ENCODE measurements at places on chromosomes 1 and 21. TPM values are rescaled to one million over a fixed set of nuclear protein-coding genes. Genes with fewer than 3 reads are reported as not detected.

The TTC39A gene
- total RNA-seq: 27.5 TPM

The CHIT1 gene
- total RNA-seq: not detected

The IGFN1 gene
- total RNA-seq: 65.4 TPM

The SV2A gene
- total RNA-seq: not detected

The CEP85 gene
- 20.8 TPM for total RNA-seq

The ECM1 gene
- 4.8 TPM for total RNA-seq

The GJA5 gene
- not detected for total RNA-seq

The TAS1R1 gene
- total RNA-seq: not detected

The AMPD1 gene
- not detected for total RNA-seq

The LCK gene
- not detected for total RNA-seq

The RAB25 gene
- not detected for total RNA-seq

The CAMK1G gene
- not detected for total RNA-seq

The USH2A gene
- total RNA-seq: not detected

The IL24 gene
- total RNA-seq: not detected

The C1QC gene
- not detected for total RNA-seq

The SHISA4 gene
- 36.9 TPM for total RNA-seq

The LAMB3 gene
- 77.3 TPM for total RNA-seq

The SELENOF gene
- total RNA-seq: 251 TPM

The ADGRB2 gene
- total RNA-seq: 13.7 TPM

The ESPN gene
- 4.8 TPM for total RNA-seq

The RBM11 gene
- 2.8 TPM for total RNA-seq

The PIGV gene
- 14.7 TPM for total RNA-seq

The GUCA2A gene
- not detected for total RNA-seq

The IL19 gene
- total RNA-seq: not detected

The CNR2 gene
- total RNA-seq: 0.03 TPM

The VAV3 gene
- total RNA-seq: 21.4 TPM

The CLCA4 gene
- not detected for total RNA-seq

The FAM177B gene
- 1.4 TPM for total RNA-seq

The CFHR2 gene
- total RNA-seq: not detected

The APCS gene
- not detected for total RNA-seq

The LCE3E gene
- total RNA-seq: not detected

The C1orf94 gene
- total RNA-seq: not detected

The KCNT2 gene
- total RNA-seq: 0.12 TPM

The PKP1 gene
- total RNA-seq: not detected

The CLCNKA gene
- total RNA-seq: not detected

Data from Caki2 (cell line).